ENCODE measurements at places on chromosomes 2 and 18.

GRCh38 chr2:152564754-152565551, 152.3 kb downstream of the PRPF40A start:
- no peak for DNase-seq

- no peak for DNase-seq
These were observed 38.5 kb downstream of the ROCK2 start for GRCh38 chr2:11305958-11306357.

DNA sequence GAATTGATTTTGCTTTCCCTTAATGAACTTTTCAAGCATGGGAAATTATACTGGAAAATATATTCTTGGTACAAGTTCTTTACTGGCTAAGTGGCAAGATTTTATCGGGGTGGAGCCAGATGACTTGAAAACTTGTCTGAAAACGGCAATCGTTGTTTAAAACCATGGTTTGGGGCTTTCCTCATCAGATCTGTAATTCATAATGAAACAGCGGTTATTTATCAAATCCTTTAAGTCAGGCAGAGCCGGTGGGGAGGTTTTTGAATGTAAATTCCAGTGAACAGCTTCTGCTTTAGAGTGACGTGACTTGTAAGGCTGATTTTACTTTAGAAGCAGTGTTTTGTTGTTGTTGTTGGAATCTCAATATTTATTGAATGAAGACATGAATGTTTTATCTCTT, 2.6 kb downstream of the SEC11C start:
- no peak for DNase-seq

DNA sequence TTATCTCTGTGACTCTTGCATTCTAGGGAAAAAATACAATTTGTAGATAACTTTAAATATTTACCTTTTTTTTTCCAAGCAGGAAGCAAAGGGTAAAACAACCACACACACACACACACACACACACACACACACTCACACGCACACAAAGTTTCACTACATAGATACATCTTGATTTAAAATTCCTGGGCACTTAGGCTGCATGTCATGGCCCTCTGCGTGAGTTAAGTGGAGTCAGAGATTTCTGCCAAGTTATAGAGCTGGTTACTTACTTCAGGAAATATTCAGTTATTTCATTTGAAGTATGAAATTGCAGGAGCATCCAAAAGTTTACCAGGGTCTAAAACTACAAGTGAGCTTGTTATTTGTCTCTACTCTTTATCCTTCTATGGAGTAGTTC, 612.0 kb downstream of the IRS1 start:
- no peak for DNase-seq
